Stimulated activated CD8-positive, alpha-beta memory T cell treated with anti-CD3 and anti-CD28 coated beads, Interleukin-4, amount 100 ng/mL, for 24 hours (primary cell): ENCODE measurements at places on chromosomes 11 and 22.

DNA sequence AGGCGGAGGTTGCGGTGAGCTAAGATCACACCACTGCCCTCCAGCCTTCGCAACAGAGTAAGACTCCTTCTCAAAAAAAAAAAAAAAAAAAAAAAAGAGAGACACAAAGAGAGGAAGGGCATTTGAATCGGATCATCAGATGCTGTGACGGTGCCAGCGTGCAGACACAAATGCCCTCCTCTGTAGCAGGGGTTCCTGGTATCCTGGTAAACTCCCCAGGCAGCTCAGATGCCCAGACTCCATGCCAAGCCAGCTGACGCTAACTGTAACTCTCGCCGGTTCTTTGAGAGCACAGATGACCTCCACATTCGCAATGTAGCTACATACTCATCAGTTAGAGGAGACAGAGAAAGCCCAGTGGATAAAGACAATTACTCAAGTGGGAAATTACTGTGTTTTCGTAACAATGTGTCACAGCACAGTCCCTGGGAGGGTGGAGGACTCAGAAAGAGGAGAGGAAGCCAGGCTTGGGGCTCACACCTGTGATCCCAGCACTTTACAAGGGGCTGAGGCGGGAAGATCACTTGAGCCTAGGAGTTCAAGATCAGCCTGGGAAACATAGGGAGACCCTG is 153.1 kb downstream of the BRD1 start:
- DNase-seq: no peak

DNA sequence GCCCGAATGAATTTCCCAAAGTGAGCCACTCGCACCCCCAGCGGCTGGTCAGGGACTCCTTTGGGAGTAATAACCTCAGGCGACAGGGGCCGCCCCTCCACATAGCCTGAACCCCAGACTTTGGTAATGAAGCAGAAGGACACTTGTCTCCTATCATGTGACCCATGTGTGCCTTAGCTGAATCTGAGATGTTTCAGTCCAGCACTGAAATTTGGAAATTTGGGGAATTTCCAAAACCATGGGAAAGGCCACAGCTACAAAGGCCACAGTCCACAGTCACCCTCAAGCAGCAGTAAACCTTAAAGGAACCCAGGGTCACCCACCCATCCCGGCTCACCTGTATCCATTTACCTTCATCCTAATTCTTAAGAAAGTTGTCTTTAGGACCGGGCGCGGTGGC is 51.4 kb upstream of the FADD start:
- no peak for DNase-seq

- no peak for DNase-seq
Observed at GRCh38 chr11:59206635-59207034, 6.1 kb downstream of the MPEG1 start.

- no peak for DNase-seq
Observed at GRCh38 chr22:43633631-43634285, 178.3 kb downstream of the EFCAB6 start.

DNA sequence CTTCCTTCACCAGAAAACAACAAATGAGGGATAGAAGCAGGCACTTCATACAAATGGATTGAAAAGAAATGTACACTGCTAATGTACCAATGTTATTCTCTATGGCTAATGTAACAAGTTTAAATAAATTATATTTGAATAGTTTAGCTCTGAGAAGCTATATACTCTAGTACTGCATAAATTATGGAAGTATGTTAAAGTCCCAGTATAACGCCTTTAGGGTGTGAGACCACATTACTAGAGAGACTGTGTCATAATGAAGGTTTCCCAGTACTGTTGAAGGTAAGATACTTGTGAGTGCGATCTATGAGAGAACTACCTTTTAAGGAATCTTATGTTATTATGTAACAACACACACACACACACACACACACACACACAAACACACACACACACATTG is 39.8 kb upstream of the GAB2 start:
- no peak for DNase-seq

DNA sequence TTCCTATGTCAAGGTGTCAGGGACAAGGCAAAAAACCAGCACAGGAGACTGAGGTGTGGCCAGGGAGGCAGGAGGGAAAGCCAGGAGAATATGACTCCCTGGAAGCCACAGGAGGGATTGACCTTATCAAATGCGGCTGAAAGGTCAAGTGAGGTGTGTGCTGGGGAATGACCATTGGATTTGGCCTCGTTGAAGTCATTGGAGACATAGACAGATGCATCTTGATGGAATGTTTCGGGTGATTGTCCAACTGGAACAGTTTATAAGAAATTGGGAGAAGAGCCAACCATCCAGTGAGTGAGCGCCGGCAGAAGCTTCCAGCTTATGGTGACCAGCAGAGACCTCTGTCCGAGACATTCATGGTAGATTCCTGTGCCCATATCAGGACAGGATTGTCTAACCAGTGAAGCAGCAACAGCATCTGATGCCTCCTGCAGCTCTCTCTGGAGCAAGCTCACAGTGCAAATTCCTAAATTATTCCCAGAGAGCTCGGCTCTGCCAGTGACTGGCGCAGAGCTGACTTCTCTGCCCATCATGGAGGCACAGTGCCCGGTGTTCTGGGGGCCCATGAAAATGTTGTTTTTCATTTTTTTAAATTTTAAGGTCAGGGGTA is 95.4 kb downstream of the MYO18B start:
- DNase-seq: no peak

GRCh38 chr22:50641696-50642607 is 14.0 kb upstream of the ARSA start:
- DNase-seq: no peak

- DNase-seq: no peak
Observed at GRCh38 chr11:44964526-44965209, 14.0 kb upstream of the TP53I11 start.
